ENCODE measurements at places on chromosomes 6 and 20.

DNA sequence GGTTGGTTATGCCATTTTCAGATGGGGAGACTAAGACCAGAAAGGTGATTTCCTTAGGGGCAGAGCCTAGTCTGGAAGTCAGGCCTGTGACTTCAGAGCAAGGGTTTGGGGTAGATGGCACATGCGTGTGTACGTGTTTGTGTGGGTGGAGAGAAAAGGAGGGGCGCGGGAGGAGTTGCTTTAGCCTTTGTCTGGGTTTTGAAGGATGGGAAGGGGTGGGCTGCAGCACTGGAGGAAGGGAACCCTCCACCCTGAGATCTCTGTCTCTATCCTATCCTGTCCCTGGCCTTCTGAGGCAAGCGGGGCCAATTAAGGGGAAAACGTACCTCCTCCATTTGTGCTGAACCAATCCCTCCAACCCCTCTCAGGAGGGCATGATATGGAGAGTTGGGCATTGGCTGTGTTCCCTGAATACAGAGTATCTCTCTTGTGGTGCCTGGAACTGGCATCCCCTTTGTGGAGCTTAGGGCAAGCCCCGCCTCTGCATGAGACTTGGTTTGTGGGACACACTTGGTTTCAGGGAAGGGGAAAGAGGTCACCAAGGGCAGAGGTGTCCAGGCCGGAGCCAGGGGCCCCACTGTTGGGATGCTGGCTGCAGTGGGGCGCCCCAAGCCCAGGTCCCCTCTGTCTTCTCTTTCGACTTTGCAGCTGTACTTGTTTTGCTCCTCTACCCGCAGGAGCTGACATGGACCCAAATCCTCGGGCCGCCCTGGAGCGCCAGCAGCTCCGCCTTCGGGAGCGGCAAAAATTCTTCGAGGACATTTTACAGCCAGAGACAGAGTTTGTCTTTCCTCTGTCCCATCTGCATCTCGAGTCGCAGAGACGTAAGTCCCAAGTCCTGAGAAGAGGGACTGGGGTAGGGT is at the start of gene DBNDD2:
DBNDD2 (plus strand) TSS at position 507 of the 863 bp plus-strand sequence; CDS start at position 686, 179 bp downstream.
- no peak for DNase-seq

- DNase-seq = no peak
Measured at GRCh38 chr20:63246490-63247288, 7.6 kb downstream of the NKAIN4 start.

GRCh38 chr6:14598017-14598864 is 480.7 kb downstream of the CD83 start:
- DNase-seq = no peak

DNA sequence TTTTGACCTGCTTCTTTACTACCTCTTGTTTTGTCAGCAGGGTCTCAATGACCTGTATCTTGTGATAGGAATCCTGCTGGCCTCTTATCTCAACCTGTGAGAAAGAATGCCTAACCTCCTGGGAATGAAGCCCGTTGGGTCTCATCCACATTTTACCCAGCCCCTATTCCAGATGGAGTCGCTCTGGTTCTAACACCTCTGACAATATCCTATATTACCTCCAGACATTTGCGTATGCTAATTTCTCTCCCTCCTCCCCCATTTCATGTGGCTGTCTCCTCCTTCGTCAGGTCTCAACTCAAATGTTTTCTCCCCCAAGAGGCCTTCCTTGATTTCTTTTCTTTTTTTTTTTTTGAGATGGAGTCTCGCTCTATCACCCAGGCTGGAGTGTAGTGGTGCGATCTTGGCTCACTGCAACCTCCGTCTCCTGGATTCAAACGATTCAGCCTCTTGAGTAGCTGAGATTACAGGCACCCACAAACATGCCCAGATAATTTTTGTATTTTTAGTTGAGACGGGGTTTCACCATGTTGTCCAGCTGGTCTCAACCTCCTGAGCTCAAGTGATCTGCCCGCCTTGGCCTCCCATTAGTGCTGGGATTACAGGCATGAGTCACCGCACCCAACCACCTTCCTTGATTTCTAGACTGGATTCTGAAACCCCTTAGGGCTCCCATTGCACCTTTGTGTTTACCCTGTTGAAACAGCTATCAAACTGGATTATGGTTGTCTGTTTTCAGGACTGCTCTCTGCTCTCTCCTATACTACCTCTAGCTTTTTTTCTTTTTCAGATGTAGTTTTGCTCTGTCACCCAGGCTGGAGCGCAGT is 49.5 kb upstream of the B4GALT5 start:
- no peak for DNase-seq

- no peak for DNase-seq
Measured at GRCh38 chr6:16747232-16748024, 13.8 kb downstream of the ATXN1 start.

GRCh38 chr20:34943808-34944567 is 11.6 kb downstream of the GSS start:
- no peak for DNase-seq

- no peak for DNase-seq
Measured at GRCh38 chr6:138037009-138037504, 70.2 kb downstream of the PERP start.

DNA sequence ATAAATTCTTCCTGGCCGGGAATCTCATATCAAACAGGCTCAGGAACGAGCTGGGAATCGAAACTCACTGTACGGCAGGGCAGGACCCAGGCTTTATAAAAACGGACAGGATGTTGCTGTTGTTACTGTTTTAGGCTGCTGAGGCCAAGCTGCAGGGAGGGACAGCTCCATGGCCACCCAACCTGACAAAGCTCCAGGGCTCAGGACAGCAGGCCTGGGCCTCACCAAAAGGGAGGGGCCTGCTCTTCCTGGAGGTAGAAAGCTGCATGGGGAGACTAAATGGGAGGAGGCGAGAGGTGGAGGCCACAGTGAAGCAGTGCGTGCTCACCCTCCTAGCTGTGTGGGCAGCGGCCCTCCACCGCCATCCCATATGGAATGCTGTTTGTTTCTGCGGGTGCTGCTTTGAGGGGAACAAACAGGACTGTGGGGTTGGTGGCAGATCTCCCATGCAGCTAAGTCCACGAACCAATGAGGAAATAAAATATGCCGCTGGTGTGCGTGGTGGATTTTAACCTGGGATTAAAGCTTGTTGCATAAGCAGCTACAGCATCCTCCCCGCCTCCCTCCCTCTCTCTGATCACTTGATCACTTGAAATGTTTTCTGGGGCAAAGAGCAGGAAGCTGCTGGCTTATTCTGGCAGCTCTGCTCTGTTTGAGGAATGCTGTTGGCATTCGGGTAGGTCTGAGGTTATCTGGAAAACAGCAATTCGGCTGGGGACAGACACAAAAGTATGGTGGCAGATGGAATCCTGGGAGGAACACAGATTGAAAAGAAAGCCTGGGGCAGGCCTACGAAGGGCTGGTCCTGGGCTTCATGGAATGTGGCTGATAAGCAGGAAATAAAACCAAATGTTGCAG is 2.4 kb upstream of the ZMYND8 start:
- DNase-seq = no peak

DNA sequence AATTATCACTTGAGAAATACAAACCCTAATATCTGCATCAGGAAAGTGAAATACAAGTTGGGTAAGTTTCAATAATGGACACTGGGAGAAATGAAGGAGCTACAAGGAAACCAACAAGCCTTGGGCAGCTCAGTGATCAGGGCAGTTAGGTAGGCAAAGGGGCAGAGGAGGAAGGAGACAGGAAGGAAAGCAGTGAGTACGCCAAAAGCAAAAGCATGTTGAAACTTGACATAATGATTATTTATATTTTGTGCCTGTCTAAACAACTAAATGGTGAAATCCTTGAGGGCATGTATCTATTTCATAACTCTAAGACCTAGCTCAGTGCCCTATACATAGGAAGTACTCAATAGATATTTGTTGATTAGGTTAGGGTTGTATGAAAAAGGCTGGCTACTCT is 23.3 kb downstream of the PXT1 start:
- no peak for DNase-seq

- peak; percentile 59 for DNase-seq
Measured at GRCh38 chr6:36340618-36341454, 4.1 kb upstream of the BNIP5 start.

GRCh38 chr6:17116117-17116440 is 14.2 kb downstream of the STMND1 start:
- no peak for DNase-seq

- DNase-seq = no peak
Measured at GRCh38 chr20:61615806-61616205, 363.7 kb downstream of the CDH4 start.

- DNase-seq = no peak
Measured at GRCh38 chr6:38610050-38610625, 29.6 kb downstream of the BTBD9 start.

- DNase-seq = no peak
Measured at GRCh38 chr6:159943968-159944598, 24.8 kb upstream of the IGF2R start.

DNA sequence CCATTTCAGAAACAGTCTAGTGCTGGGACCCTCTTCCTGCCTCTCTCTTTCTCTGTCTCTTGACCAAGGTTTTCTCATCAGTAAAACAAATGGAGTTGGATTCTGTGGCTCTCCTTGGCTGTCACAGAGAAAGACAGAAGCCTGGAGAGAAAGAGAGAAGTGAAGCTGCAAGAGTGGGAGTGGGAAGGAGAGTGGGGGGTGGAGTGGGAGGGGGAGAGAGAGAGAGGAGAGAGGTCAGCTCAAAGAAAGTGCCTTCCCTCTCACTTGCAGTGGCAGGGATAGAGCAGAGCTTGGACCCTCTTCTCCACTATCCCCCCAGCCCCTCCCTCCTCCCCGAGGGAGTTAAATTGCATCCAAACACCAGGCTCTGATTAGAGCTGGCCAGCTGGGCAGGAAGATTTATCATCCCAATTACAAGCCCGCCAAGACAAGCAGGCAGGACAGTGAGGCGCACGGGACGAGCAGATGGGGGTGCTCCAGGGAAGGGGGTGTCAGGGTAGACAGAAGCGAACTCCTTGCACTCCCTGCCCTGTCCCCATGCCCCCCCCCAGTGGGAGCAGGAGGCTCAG is 74.3 kb downstream of the CD40 start:
- DNase-seq = no peak

GRCh38 chr6:7391151-7391550 is 1.5 kb downstream of the RIOK1 start:
- no peak for DNase-seq

DNA sequence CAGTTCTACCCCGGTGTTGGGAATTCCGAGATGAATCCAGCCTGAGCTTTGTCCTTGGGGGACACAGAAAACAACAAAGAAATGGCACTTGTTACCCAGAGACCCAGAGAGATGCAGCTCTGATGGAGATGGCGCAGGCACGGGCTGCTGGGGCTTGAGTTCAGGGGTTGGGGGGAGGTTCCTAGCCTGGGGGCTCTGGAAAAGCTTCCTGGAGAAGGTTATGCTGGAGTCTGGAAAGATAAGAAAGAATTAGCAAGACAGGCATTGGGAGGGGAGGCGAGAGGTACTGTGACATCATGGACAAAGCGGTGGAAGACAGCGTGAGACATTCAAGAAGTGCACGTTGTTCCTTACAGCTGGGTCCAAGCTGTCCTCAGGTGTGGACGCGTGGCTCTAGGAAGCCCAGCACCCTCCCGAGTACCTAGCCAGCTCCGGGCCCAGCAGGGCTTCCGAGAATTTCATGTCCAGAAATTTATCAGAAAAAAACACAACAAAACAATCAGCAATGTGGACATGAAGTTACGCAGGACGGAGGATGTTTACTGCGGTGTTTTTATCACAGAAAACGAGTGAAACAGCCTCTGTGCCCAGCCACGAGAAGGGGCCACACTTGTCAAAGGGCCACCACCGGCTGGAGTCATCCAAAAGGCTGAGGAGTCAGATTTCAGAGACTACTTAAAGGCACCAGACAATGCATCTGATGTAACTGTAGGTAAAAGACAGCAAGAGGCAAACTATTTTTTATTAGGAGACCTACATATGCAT is 39.5 kb downstream of the C20orf203 start:
- no peak for DNase-seq

DNA sequence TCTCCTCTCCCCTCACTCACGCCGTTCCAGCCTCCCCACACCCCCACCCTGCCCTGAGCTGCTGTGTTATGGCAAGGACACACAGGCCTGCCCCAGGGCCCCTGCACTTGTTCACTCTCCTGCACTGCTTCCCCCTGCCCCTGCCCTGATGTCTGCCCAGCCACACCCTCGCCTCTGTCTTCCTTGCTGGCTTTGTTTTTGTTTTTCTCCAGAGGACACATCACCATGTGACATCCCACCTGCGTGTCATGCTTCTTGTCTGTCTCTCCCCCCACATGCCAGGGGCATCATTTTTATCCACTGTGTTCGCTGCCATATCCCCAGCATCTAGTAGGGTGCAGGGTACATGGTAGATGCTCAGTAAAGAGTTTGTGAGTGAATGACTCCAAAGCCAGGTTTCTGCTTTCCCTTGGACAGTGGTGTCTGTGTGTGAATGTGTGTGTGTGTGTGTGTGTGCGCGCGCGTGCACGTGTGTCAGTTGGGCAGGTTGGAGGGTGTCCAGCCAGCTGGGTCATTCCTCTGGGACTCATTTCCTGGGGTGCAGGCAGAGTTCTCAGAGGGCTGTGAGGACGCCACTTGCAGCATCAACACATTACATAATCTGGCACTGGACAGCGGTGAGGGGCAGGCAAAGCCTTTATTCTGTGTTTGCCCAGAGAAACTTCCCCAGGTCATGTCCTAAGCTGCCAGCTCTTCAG is 60.6 kb downstream of the STK35 start:
- no peak for DNase-seq

- DNase-seq = no peak
Measured at GRCh38 chr6:105024803-105025202, 67.9 kb downstream of the LIN28B start.

DNA sequence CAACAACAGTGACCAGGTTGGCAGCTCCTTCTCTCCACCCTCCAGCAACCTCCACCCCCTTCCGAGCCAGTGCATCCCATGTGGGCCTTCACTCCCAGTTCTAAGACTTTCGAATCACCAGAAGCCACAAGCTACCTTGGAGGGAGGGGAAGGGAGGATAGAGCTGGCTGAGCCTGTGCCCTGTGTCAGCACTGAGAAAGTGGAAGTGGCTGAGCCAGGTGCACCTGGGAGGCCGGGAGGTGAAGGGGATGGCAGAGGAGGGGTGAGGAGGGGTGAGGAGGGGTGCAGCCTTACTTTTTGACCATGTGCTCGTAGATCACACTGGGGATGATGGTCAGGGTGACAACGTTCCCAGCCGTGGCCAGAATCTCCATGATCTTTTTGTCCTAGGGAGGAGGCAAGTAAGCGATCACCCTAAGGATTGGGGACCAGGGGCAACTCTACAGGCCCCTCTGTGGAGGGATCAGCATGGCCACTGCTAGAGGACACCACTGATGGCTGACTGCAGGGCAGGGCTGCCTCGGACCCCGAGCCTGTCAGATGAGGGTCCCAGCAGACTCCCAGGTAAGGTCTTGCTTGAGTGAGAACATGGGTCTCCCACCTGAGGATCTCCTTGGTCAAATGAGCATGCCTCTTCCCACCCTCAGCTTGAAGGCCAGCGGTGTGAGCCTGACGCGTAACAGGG is 18.3 kb downstream of the SDCBP2 start:
- DNase-seq = no peak

DNA sequence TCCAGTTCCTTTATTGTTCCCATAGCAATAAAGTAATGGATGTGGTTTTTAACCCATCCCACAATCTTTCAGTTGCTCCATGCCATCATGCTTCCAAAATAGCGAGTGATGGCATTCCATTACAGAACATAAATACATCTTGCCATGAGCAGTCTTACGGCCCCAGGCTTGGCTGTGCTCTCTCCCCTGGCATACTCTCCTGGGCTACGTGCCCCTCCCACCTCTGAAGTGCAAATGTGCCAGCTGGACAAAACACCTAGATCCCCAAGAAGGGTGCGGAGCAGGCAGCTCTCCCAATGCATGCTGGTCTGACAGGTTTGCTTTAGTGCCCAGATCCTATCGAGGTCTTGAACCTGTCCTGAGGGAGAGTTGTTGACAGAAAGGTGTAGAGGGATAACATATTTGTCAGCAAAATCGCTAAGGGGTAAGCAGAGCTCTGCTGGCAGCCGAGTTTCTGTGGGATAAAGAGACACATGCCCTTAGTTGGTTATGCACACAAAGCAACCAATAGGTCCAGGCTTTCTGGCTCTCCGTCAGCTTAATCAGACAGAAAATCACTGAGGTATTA is 43.9 kb upstream of the PAX1 start:
- no peak for DNase-seq
